H54 (cell line): ENCODE measurements at places on chromosomes 16 and 17.

GRCh38 chr16:53457670-53458069 is 23.4 kb downstream of the RBL2 start:
- no peak for DNase-seq

DNA sequence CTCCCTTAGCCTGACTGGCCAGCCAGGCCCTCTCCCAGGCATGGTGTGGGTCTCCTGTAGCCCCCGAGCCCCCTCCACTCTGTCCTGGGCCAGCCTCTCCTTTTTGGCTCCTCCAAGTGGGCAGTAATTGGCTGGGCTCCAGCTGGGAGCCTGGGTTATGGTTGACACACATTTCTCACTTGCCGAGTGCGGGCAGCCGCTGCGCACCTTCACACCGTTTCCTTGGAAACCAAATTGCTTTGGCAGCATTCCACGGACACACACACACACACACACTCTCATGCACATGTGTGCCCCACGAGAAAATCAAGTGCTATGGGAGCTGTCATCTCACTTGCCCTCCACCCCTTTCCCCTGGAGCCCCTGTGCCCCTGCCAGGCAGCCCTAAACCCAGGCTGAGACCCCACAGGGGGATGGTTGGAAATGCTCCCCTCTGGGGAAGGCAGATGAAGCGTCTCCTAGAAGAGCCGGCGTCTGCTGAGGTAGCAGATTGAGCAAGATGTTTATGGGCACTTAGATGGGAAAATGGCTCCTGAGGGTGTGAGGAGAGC is 402.7 kb upstream of the TNRC6C start:
- DNase-seq: no peak

GRCh38 chr16:49419862-49420261 is 46.3 kb downstream of the C16orf78 start:
- DNase-seq: no peak

DNA sequence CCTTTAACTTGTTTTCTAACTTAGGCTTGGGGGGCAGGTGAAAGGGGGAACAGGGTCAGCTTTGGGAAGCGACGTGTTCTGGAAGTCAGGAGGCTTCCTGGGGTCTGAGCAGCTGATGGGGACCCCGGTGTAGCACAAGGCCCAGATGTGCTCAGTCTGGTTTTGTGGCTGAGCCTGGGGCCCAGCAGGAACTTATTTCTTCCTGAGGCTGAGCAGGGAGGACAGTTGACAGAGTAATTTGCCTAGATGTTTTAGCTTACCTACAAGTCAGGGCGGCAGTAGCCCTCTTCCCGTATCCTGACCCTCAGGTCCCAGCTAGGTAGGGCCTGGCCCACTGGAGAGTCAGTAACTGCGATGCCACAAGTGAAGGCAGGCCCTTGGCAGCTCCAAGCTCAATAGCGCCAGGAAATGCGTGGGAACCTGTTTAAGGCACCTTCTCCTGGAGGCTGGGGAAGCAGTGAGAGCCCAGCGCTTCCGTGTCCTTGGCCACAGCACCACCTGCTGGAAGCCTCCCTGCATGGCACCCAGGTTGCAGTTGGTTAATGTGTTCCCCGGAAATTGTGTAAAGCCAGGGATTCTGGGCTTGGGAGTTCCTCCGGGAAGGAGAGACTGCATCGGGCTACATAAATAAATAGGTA is 5.2 kb downstream of the CCR7 start:
- DNase-seq: peak; percentile 93

DNA sequence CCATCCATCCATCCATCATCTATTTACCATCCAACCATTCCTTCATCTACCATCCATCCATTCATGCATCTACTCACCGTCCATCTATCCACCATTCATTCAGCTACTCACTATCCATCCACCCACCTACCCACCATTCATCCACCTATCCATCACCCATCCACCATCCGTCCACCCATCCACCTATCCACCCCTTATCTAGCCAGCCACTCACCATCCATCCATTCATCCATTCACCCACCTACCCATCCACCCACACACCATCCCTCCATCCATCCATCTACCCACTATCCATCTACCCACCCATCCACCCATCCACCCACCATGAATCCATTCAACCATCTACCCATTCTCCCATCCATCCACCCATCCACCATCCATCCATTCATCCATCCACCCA is 26.6 kb downstream of the BCO1 start:
- DNase-seq: no peak

DNA sequence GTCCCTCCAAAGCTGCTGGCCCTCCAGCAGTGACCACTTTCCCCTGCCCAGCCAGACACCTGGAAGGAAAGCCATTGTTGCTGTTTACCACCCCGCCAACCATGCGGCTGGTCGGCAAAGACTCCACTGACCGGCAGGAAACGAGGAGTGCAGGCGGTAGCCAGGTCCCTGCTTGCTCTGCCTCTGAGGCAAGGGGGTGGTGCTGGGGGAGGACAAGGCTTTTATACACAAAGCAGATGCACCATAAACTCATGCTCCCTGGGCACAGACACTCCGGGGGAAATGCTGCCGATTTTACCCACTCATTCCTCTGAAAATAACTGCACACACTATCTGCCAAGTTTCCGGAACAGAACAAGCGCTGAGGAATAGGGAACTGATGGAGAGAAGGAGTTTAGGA is 62.8 kb upstream of the GRIN2A start:
- no peak for DNase-seq

GRCh38 chr17:58083491-58084316 is 485 bp downstream of the DYNLL2 start:
- DNase-seq: peak; percentile 92

- no peak for DNase-seq
Observed at GRCh38 chr16:49338611-49339265, 34.9 kb upstream of the C16orf78 start.

DNA sequence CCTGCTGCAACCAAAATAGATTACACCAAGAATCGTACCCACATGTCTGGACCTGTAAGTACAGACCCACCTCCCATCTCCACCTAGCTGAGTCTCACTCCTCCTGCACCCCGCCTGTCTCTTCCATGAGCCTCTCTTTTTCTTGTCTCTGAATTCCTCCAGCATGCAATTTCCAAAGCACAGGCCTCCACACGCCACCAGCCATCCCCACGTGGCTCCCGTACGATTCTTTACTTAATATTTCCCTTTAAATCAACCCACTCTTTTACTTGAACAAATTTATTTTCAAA is 1.2 kb downstream of the RPH3AL start:
- no peak for DNase-seq

DNA sequence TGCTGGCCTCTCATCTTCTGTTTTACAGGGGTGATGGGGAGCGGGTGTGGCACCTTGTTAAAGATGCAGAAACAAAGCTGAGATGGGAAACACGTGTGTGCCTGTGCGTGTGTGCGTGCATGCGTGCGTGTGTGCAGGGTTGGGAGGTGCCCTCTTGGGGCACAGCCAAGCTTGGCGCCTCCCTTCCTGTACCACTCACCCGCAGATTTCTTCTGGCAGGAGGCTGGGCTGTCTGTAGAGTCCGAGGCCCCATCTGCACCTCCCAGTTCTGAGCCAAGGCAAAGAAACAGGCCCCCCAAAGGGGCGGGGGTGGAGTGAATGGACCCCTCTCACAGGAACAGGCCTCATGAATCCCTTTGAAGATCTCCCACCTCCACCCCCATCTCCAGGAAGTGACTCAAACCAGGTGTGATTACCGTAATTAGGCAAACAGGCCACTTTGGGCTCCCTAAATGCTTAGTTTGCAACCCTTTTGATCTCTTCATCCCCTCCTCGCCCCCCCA is 20.9 kb downstream of the TNS4 start:
- DNase-seq: no peak

- DNase-seq: no peak
Observed at GRCh38 chr16:65789161-65789945, 577.1 kb upstream of the CDH5 start.

DNA sequence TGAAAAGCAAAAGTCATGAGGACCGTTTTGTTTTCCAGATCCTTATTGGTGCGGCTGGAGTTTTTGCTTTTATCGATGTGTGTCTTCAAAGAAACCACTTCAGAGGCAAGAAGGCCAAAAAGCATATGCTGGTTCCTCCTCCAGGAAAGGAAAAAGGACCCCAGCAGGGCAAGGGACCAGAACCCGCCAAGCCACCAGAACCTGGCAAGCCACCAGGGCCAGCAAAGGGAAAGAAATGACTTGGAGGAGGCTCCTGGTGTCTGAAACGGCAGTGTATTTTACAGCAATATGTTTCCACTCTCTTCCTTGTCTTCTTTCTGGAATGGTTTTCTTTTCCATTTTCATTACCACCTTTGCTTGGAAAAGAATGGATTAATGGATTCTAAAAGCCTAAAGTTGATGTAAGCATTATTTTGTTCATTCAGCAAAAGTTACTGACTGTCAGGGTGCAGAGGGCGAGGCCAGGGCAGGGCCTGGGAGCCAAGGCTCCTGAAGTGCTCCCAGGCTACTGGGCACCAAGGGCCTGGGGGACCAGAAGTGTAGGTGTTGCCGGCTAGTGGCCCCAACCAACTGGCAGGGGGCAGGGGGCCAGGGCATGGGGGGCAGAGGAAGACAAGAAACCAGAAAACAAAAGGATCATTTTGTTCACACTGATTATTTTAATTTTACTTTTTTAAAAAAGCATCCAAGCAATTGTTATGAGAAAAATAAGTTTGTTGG is 8.8 kb downstream of the CMTM2 start:
- no peak for DNase-seq
